Muscle of leg (tissue), 16 donors: ENCODE measurements at places on chromosomes 6 and 20.

DNA sequence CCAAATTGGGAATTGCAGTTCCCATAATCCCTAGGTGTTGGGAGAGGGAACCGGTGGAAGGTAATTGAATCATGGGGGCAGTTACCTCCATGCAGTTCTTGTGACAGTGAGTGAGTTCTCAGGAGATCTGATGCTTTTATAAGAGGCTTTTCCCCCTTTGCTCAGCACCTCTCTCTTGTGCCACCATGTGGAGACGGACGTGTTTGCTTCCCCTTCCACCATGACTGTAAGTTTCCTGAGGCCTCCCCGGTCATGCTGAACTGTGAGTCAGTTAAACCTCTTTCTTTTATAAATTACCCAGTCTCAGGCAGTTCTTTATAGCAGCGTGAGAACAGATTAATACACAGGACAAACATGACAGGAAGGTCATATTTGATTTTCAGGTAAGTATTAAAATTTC, 25.3 kb upstream of the HECA start:
- H3K4me1 ChIP-seq = no peaks in the 10 kb centered on the region
- no peaks in the 10 kb centered on the region for H3K36me3 ChIP-seq
- no peak overlapping the region for H3K4me3 ChIP-seq
- no peaks in the 10 kb centered on the region for H3K27me3 ChIP-seq

GRCh38 chr6:73558624-73559398, 38.0 kb upstream of the EEF1A1 start:
- no peaks in the 10 kb centered on the region for H3K36me3 ChIP-seq
- no peak overlapping the region for H3K27ac ChIP-seq
- peaks cover 2% of the 10 kb centered on the region for H3K4me1 ChIP-seq
- no peak overlapping the region for H3K4me3 ChIP-seq
- no peak for DNase-seq

- no peak for DNase-seq
- no peaks in the 10 kb centered on the region for H3K4me1 ChIP-seq
- no peak overlapping the region for H3K4me3 ChIP-seq
- H3K27ac ChIP-seq = no peak overlapping the region
- H3K27me3 ChIP-seq = no peaks in the 10 kb centered on the region
Measured at GRCh38 chr6:87902383-87902782, 145.3 kb upstream of the SPACA1 start.

- H3K36me3 ChIP-seq = no peaks in the 10 kb centered on the region
- no peak for DNase-seq
- peaks cover 26% of the 10 kb centered on the region for H3K27me3 ChIP-seq
- H3K4me1 ChIP-seq = peaks cover 11% of the 10 kb centered on the region
- H3K27ac ChIP-seq = no peak overlapping the region
Measured at GRCh38 chr6:166312832-166313231, 4.6 kb upstream of the PRR18 start.

GRCh38 chr6:170294298-170294730, 3.4 kb upstream of the DLL1 start:
- peaks cover 55% of the 10 kb centered on the region for H3K4me1 ChIP-seq
- peaks cover 81% of the 10 kb centered on the region for H3K27me3 ChIP-seq
- H3K27ac ChIP-seq = no peak overlapping the region
- no peaks in the 10 kb centered on the region for H3K36me3 ChIP-seq

- H3K27ac ChIP-seq = peak overlapping the region; percentile 96
- peak overlapping the region; percentile 89 for H3K4me3 ChIP-seq
- H3K27me3 ChIP-seq = no peaks in the 10 kb centered on the region
Measured at GRCh38 chr6:112086744-112087135, 542 bp downstream of the TUBE1 start.

- H3K4me3 ChIP-seq = no peak overlapping the region
- peaks cover 15% of the 10 kb centered on the region for H3K4me1 ChIP-seq
- no peak for DNase-seq
- H3K27me3 ChIP-seq = no peaks in the 10 kb centered on the region
- H3K36me3 ChIP-seq = no peaks in the 10 kb centered on the region
Measured at GRCh38 chr20:40643891-40644290, 45.1 kb downstream of the MAFB start.

DNA sequence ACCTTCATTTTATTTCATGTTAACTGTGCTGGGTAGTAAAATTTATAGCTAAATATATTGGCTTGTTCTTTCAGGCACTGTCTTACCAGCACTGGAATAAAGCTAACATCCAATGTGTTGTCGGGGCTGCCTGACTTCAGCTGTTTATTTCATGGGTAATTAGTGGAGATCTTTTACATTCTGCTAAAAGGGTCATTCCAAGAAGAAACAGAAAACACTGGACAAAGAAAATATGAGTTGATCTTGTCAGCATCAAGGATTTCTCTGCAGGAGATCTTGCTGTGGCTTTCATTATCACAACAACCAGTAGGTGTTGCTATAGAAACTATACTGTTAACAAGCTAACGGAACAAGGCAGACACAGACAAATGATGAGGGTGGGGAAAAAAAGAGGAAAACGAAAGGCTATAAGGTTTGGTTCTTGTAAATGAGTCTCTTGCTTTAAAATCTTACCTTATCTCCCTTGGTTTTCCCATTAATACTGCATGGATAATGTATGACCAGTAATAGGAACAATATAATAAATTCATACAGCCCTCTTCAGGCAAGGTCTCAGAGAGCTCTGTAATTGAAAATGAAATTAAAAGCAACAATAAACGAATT, 206.8 kb downstream of the SIM1 start:
- H3K27ac ChIP-seq = no peak overlapping the region
- DNase-seq = peak; percentile 47
- no peak overlapping the region for H3K4me3 ChIP-seq
- no peaks in the 10 kb centered on the region for H3K27me3 ChIP-seq
- H3K36me3 ChIP-seq = no peaks in the 10 kb centered on the region
- H3K4me1 ChIP-seq = no peaks in the 10 kb centered on the region

DNA sequence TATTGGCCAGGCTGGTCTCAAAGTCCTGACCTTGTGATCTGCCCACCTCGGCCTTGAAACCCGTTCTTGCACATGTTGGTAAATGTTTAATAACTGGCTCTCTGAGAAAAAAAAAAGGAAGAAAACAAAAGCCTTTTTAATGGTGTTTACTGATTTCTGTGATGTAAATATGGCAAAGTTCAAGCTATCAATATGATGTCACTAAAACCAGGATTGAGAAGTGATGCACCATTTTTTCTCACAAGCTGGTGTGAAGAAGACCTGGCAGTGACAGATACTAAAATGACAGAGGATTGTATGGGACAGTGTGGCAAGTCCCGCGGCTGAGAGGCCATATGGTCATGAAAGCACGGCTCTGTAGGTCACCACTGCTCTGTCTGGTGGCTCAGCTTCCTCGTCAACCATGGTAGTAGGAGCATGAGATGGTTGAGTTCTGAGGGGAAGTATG, 196.3 kb upstream of the SUPT3H start:
- H3K4me1 ChIP-seq = peaks cover 7% of the 10 kb centered on the region
- DNase-seq = no peak
- H3K4me3 ChIP-seq = no peak overlapping the region
- H3K27ac ChIP-seq = no peak overlapping the region
- no peaks in the 10 kb centered on the region for H3K27me3 ChIP-seq

DNA sequence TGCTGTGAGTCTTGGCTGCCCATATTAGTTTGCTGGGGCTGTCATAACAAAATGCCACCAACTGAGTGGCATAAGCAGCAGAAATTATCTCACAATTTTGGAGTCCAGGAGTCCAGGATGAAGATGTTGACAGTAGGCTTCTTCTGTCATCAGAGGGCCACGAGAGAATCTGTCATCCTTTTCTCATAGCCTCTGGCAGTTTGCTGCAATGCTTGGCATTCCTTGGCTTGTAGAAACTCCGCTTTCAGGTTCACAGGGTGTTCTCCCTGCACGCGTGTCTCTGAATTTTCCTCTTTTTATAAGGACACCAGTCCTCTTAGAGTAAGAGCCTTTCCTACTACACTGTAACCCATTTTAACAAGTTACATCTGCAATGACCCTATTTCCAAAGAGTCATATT, 838.4 kb downstream of the TFAP2A start:
- H3K4me1 ChIP-seq = no peaks in the 10 kb centered on the region
- H3K36me3 ChIP-seq = no peaks in the 10 kb centered on the region
- H3K27ac ChIP-seq = no peak overlapping the region

GRCh38 chr6:28568515-28569108, 42.9 kb downstream of the GPX5 start:
- H3K27ac ChIP-seq = no peak overlapping the region
- H3K27me3 ChIP-seq = peaks cover 4% of the 10 kb centered on the region
- no peaks in the 10 kb centered on the region for H3K36me3 ChIP-seq
- H3K4me3 ChIP-seq = no peak overlapping the region

DNA sequence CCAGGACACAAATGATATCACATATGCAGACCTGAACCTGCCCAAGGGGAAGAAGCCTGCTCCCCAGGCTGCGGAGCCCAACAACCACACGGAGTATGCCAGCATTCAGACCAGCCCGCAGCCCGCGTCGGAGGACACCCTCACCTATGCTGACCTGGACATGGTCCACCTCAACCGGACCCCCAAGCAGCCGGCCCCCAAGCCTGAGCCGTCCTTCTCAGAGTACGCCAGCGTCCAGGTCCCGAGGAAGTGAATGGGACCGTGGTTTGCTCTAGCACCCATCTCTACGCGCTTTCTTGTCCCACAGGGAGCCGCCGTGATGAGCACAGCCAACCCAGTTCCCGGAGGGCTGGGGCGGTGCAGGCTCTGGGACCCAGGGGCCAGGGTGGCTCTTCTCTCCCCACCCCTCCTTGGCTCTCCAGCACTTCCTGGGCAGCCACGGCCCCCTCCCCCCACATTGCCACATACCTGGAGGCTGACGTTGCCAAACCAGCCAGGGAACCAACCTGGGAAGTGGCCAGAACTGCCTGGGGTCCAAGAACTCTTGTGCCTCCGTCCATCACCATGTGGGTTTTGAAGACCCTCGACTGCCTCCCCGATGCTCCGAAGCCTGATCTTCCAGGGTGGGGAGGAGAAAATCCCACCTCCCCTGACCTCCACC, 42.2 kb downstream of the SIRPA start:
- peaks cover 14% of the 10 kb centered on the region for H3K36me3 ChIP-seq
- DNase-seq = no peak
- H3K27ac ChIP-seq = no peak overlapping the region
- no peaks in the 10 kb centered on the region for H3K27me3 ChIP-seq
- peaks cover 44% of the 10 kb centered on the region for H3K4me1 ChIP-seq

- DNase-seq = no peak
- H3K4me3 ChIP-seq = no peak overlapping the region
- H3K4me1 ChIP-seq = no peaks in the 10 kb centered on the region
- peaks cover 14% of the 10 kb centered on the region for H3K27me3 ChIP-seq
Measured at GRCh38 chr20:46228670-46229069, 79.6 kb downstream of the CDH22 start.

- H3K27ac ChIP-seq = no peak overlapping the region
- no peaks in the 10 kb centered on the region for H3K4me1 ChIP-seq
- H3K27me3 ChIP-seq = no peaks in the 10 kb centered on the region
- H3K4me3 ChIP-seq = no peak overlapping the region
Measured at GRCh38 chr6:155201461-155202226, 62.2 kb upstream of the CLDN20 start.

DNA sequence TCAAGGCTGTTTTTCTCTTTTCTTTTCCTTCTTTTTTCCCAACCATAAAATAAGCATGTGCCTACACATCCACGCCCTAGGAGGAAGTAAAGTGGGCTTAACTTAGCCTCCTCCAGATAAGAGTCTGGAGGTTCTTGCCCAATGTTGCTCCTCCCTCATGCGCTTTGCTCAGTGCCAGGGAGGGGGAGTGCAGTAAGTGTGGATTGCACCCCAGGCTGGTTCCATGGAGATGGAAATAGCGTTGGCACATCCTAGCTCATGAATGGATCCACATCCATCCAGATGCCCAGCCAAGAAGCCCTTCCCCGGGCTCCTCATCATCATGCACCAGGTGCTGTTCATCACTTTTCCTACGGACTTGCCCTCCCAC, 58.2 kb downstream of the NEDD9 start:
- no peaks in the 10 kb centered on the region for H3K27me3 ChIP-seq
- H3K4me1 ChIP-seq = no peaks in the 10 kb centered on the region
- no peak overlapping the region for H3K4me3 ChIP-seq
- no peak for DNase-seq
- no peak overlapping the region for H3K27ac ChIP-seq

DNA sequence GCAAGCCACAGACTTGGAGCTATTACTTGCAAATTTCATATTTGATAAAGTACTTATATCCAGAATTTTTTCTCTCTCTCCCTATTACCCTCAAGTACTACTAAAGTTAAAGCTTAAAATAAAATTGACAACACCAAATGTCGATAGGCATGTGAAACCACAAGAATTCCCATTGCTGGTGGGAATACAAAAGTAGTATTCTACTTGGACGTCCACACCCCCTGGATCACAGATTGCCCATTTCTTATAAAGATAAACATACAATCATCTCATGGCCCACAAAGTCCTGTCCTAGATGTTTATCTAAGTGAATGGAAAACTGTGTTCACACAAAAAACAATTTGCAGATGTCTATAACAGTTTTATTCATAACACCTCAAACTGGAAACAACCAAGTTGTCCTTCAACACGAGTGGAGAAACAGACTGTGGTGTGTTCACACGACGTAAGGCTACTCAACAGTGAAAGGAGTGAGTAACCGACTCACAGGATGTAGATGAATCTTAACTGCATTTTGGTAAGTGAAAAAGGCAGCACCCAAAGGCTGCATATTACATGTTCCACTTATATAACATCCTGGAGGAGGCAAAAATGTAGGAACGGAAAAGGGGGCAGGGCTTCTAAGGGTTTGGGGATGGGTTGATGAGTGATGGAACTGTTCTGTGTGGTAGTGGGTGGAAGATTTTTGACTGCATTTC, 297.4 kb downstream of the THBS2 start:
- no peak overlapping the region for H3K4me3 ChIP-seq
- DNase-seq = no peak
- peaks cover 11% of the 10 kb centered on the region for H3K4me1 ChIP-seq
- no peaks in the 10 kb centered on the region for H3K27me3 ChIP-seq

DNA sequence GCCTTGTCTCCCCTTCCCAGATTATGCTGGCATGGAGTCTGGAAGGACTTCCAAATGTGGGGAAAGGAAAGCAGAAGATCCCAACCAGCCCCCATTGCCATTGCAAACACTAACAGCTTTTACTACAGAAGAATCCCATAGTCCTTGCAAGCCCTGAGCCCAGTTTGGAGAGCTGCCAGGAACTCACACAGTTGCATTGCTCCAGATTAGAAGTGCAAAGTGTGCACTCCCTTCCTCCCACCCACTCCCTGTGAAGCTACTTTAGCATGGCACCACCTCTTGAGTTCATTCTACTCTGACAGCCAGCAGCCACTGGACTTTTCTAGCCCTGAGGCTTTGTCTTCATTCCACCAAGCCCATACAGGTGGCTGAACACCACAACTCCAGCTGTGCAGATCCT, 67.6 kb downstream of the SLC22A2 start:
- no peak for DNase-seq
- no peak overlapping the region for H3K27ac ChIP-seq
- peaks cover 6% of the 10 kb centered on the region for H3K4me1 ChIP-seq
- H3K27me3 ChIP-seq = no peaks in the 10 kb centered on the region
- no peak overlapping the region for H3K4me3 ChIP-seq
